ENCODE measurements at places on chromosomes 5 and 9. TPM values are rescaled to one million over a fixed set of nuclear protein-coding genes. Genes with fewer than 3 reads are reported as not detected.

The FGF10 gene
- polyA plus RNA-seq = 24.6 TPM

The FAM78A gene
- polyA plus RNA-seq = 2.5 TPM

The ZNF883 gene
- 1.2 TPM for polyA plus RNA-seq

The NIPAL4 gene
- polyA plus RNA-seq = 0.02 TPM

The TNFSF15 gene
- polyA plus RNA-seq = 0.16 TPM

The DDX46 gene
- polyA plus RNA-seq = 19.3 TPM

The ADGRD2 gene
- not detected for polyA plus RNA-seq

The PIP5KL1 gene
- polyA plus RNA-seq = 0.74 TPM

The PTPRD gene
- 1.4 TPM for polyA plus RNA-seq

The PSIP1 gene
- 43.6 TPM for polyA plus RNA-seq

The SDHA gene
- 108 TPM for polyA plus RNA-seq

The CCL21 gene
- 362 TPM for polyA plus RNA-seq

The ICE1 gene
- polyA plus RNA-seq = 9.5 TPM

The CCL19 gene
- polyA plus RNA-seq = 2.2 TPM

The FAM174A gene
- polyA plus RNA-seq = 36.2 TPM

The NR5A1 gene
- not detected for polyA plus RNA-seq

The DPYSL3 gene
- 31.8 TPM for polyA plus RNA-seq

The DIRAS2 gene
- polyA plus RNA-seq = not detected

The S1PR3 gene
- polyA plus RNA-seq = 23.7 TPM

The NEUROG1 gene
- not detected for polyA plus RNA-seq

The EPB41L4B gene
- polyA plus RNA-seq = 129 TPM

The GRM6 gene
- not detected for polyA plus RNA-seq

The C9orf50 gene
- not detected for polyA plus RNA-seq

The WHRN gene
- 2.6 TPM for polyA plus RNA-seq

The SPOCK1 gene
- polyA plus RNA-seq = 14.7 TPM

The SLC35A4 gene
- polyA plus RNA-seq = 65.9 TPM

The IQGAP2 gene
- polyA plus RNA-seq = 7.0 TPM

The LCN9 gene
- polyA plus RNA-seq = not detected
